ENCODE measurements at places on chromosomes 1 and 21.

- no peak for DNase-seq
Measured at GRCh38 chr1:207418351-207418750, 35.8 kb upstream of the CR2 start.

DNA sequence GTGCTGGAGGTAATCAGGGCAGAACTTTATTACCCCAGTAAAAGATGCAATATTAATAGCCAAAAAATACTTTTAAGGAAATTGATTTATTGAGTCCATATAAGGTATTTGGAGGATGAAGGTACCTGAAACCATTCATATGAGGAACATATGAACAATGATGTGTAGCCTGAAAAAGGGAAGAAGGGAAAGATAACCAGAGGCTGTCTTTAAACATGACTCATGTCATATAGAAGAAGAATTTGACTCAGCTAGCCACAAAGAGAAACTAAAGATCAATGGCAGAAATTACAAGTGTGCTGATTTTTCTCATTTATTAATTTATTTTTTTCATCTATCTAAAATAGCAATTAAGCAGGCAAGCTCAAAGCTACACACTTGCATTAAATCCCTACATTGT is 136.2 kb upstream of the DUSP10 start:
- DNase-seq = no peak

DNA sequence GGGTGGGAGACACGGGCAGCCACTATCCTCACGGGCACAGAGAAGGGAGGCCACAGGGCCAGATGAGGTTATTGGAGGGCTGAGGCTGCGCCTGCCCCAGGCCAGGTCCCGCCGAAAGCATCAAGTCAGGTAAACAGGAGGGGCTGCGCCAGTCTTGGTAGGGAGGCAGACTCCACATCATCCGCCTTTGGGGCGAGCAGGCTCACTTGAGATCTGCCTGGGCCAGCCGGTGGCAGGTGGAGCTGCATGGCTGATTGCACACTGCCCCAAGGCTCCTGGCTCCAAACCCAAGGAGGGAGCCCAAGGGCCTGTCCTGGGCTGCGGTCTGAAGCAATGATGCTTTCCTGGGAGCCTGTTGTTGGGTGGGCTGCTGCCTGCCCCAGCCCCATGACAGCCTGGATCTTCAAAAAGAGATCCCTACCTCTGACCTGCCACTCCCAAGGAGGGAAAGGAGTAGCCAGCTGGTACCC is 4.6 kb downstream of the SMIM1 start:
- no peak for DNase-seq

- no peak for DNase-seq
Measured at GRCh38 chr1:89273324-89273778, 691 bp upstream of the GBP5 start.

- DNase-seq = peak; percentile 93
Measured at GRCh38 chr1:86788300-86789206, 84.2 kb downstream of the SH3GLB1 start.

DNA sequence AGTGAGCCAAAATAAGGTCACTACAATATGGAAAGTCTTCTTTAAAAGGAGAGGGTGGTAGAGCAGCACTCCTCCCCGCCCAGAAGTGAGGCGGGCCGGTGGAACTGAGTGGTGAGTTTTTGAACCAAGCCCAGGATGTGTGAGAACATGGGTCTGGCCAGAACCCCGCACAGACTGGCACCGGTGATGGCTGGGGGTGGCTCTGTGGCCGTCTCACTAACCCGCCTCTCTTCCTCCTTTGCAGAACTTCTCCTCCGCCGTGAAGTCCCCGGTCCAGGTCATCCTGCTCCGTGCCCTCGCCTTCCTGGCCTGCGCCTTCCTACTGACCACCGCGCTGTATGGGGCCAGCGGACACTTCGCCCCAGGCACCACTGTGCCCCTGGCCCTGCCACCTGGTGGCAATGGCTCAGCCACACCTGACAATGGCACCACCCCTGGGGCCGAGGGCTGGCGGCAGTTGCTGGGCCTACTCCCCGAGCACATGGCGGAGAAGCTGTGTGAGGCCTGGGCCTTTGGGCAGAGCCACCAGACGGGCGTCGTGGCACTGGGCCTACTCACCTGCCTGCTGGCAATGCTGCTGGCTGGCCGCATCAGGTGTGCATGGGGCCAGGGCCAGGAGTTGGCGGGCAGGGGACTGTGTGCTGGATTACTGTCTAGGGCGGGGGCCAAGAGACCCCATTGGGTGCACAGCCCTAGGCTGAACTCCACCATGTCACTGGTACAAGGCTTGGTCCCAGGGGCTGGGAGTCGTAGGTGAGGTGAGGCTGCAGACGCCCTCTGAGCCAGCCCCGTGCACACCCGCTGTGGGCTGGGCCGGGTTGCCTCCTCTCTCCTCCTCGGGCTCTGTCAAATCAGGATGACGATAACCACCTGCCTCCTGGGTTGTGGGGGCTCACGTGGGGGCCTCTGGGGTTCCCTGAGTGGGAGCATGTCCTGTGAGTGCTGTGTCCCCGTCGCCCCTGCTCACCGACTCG is 12.4 kb downstream of the TMEM201 start:
- no peak for DNase-seq

DNA sequence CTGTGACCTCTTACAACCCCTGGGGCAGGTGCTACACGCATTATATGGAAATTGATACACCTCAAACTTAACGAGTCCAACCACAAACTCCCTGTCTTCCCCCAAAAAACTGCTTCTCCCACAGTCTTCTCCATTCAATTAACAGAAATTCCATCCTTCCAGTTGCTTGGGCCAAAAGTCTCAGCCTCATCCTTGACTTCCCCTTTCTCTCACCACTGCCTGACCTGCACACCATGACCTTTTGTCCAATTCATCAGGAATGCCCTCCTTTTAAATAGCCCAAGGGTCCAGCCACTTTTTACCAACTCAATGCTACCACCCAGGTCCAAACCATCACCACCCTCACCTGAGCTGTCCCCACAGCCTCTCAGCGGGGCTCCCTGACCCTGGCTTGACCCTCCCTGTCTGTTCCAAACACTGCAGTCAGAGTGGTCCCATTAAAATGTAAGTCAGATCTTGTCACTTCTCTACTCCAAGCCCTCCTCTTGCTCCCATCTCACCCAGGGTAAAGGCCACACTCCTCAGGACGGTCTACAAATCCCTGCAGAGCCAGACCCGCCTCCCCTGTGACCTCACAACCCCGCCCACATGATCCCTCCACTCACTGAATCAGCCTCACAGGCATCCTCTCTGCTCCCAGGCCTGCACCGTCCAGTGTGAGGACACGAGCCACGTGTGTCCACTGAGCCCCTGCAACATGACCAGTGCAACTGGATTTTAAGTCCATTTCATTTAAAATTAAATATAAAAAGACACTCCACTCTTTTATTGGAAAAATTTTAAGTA is 18.5 kb downstream of the KCNN3 start:
- DNase-seq = no peak

DNA sequence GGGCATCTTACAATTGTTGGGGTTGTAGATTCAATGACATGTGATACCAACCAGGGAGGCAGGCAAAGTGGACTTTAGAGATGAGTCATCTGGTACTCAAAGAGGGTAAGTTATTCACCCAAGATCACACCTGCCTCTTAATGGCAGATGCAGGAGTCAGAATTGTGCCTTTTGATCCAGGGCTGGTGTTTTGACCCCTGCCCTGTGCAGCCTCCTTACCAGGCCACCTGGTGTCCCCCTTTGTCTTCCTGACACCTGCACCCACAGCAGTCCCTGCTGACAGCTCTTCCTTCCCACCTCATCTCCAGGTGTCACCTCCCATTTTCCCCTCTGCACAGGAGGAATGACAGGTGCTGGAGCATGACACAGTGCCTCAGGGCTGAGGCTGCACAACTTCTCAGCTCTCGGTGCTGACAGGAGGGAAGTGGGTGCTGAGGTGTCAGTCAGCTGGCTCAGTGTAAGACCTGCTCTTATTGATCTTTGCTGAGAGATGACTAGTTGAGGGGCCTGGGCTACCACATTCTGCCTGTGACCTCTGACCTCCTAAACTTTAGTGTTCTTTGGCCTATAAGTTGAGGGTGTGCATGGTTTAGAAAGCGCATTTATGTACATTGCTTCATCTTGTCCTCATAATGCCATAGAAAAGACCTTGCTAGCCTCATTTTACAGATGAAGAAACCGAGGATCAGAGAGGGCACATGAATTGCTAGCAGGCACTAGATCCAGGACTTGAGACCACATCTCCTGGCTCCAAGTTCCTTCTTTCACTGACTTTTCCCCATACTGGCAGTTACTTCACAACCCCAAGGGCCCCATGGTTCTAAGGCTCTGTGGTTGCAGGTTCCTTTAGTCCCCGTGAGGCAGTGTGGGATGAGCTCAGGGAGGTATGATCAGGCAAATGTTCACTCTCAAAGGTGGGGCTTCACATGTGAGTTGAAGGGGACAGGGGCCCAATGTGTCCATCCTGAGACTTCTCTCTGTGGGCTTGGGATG is 31.3 kb downstream of the CACNA1E start:
- no peak for DNase-seq

DNA sequence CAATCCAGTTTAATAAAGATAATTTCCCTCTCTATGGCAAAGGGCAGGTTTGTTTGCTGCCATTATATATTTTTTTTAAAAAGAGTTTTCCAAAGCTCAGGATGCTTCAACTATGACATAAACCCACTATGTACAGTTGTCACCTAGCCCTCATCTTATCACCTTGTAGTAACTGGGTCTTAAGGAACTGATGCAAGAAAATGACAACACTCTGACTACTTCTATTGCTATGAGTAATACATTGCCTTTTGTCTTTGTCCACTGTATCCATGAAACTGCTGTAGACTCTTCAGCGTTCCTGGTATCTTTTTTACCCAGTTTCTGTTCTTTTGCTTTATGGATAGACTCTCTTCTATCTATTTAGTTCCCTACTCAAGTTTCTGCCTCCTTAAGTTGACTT is 586.5 kb downstream of the NEGR1 start:
- DNase-seq = no peak

DNA sequence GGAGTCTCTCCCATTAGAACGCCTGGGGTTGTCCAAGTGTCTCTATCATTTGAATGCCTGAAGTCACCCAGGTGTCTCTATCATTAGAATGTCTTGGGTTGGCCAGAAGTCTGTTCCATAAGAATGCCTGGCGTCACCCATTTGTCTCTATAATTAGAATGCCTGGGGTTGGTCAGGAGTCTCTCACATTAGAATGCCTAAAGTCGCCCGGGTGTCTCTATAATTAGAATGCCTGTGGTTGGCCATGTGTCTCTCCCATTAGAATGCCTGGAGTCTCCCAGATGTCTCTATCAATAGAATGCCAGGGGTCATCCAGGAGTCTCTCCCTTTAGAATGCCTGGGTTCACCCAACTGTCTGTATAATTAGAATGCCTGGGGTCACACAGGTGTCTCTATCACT is 54.5 kb downstream of the RNF187 start:
- DNase-seq = no peak

GRCh38 chr1:944341-945325 is 14.4 kb downstream of the NOC2L start:
- no peak for DNase-seq

GRCh38 chr1:200365897-200366426 is 43.9 kb downstream of the ZNF281 start:
- DNase-seq = no peak

DNA sequence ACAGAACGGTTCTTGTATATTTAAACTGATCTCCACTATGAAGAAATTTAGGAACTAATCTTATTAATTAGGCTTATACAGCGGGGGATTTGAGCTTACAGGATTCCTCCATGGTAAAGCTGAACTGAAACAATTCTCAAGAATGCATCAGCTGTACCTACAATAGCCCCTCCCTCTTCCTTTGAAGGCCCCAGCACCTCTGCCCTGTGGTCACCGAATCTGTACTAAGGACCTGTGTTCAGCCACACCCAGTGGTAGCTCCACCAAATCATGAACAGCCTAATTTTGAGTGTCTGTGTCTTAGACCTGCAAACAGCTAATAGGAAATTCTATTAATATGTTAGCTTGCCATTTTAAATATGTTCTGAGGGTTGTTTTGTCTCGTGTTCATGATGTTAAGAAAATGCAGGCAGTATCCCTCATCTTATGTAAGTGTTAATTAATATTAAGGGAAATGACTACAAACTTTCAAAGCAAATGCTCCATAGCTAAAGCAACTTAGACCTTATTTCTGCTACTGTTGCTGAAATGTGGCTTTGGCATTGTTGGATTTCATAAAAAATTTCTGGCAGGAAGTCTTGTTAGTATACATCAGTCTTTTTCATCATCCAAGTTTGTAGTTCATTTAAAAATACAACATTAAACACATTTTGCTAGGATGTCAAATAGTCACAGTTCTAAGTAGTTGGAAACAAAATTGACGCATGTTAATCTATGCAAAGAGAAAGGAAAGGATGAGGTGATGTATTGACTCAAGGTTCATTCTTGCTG is 147.2 kb downstream of the NR5A2 start:
- no peak for DNase-seq

GRCh38 chr1:198018529-198018928 is 101.4 kb downstream of the LHX9 start:
- DNase-seq = peak; percentile 52

DNA sequence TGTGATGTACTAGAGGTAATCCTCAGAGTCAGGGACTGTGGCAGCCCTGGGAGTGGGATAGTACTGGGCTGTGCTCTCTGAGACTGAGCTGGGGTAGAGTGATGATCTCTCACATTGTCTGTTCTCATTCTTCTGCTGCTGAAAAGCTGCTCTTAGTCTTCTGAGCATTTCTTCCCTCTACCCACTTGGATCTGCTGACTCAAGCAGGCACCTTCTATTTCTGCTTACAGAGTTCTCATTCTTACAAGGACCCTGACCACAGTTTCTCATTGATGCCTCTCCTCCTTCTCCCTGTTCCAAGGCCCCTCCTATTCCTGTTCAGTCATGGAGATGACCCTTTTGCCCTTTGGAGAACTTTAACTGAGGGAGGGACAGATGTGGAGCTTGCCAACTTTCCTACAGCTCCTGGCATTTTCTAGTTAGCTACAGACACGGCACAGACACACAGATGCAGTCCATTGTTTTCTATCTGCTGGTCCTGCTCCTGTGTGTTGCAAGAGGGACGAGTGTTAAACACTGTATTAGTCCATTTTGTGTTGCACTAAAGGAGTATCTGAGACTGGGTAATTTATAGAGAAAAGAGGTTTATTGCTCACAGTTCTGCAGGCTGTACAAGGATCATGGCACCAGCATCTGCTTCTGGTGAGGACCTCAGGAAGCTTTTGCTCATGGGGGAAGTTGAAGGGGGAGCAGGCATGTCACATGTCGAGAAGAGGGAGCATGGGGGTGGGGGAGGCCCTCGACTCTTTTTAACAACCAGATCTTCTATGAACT is 12.3 kb downstream of the MAPKAPK2 start:
- DNase-seq = no peak

- no peak for DNase-seq
Measured at GRCh38 chr1:9244501-9245229, 10.1 kb downstream of the H6PD start.

DNA sequence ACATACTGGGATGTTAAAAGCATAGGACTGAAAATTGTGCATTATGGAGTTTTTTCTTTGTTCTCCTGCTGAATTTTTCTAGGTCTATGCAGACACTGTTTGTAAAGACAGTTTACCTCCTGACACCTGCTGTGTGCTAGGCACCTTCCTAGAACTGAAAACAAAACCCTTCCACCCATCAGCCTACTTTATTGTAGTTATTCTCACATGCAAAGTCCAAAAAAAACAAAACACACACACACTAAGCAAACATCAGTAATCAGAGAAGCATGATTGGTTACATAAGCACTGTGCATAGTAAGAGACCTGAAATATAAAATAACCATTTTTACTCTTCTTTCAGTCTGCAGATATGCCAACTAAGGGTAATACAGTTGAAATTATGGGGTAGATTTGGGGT is 195.1 kb downstream of the CRB1 start:
- DNase-seq = no peak

- DNase-seq = no peak
Measured at GRCh38 chr1:202162047-202162417, 1.6 kb upstream of the PTPN7 start.

- DNase-seq = no peak
Measured at GRCh38 chr1:31981972-31982371, 31.7 kb upstream of the KHDRBS1 start.
